ENCODE measurements at places on chromosomes 12 and 14. TPM values are rescaled to one million over a fixed set of nuclear protein-coding genes. Genes with fewer than 3 reads are reported as not detected.

DNA sequence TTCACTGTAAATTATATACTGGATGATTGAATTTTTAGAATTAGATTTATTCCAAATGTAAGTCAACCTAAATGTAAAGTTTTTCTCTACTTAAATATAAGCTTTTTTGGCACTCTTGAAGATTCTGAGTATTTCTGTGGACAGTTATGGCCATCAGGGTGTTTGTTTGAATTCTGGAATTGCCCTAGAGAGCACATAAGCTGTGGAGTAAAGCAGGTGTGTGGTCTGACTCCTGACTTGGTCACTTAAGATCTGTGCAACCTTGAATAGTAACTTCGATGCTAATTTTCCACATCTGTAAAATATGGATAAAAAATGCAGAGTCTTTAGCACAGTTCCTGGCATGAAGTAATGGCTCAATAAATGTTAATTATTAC is 64.4 kb downstream of the FUT8 start:
- H3K27ac ChIP-seq: no peak overlapping the region
- no peak for DNase-seq
- no peaks in the 10 kb centered on the region for H3K36me3 ChIP-seq
- no peaks in the 10 kb centered on the region for H3K27me3 ChIP-seq
- H3K4me3 ChIP-seq: no peak overlapping the region

DNA sequence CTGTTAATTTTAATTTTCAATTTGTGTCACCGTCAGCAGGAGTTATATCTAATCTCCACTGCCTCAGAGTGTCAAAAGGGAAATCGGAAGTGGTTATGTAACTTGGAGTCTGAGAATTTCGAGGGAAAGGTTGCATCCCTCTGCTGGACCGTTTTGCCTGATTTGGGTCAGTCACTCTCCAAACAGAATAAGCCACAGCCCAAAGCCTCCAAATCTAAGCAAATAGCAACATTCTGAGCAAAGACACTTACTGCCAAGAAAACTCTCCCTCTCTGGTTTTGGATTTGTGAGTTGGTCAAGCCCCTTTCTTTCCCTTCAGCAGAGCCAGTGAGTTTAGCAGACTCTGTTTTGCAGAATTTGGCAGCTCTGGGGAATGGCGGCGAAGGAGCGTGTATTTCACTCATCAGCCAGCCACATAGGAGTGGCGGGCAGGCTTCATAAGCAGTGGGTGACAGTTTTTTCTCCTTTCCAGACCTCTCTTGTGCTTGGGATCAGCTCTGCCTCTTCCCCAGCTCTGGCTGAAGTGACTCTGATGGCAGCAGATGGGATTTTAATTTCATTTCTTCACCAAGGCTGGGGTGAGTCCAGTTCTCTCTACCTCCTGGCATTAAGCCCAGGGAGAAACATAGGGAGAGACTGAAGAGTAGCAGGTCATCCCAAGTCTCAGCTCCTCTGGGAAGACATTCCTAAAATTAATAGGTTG is 218.7 kb upstream of the NOS1 start:
- no peak overlapping the region for H3K27ac ChIP-seq
- no peak for DNase-seq
- no peaks in the 10 kb centered on the region for H3K36me3 ChIP-seq

GRCh38 chr12:72313806-72314205 is 41.6 kb downstream of the TRHDE start:
- H3K27ac ChIP-seq: no peak overlapping the region
- no peaks in the 10 kb centered on the region for H3K4me1 ChIP-seq
- no peaks in the 10 kb centered on the region for H3K27me3 ChIP-seq
- H3K36me3 ChIP-seq: no peaks in the 10 kb centered on the region
- no peak for DNase-seq

GRCh38 chr12:83106873-83107272 is 420.2 kb downstream of the TMTC2 start:
- H3K27ac ChIP-seq: no peak overlapping the region
- no peak overlapping the region for H3K4me3 ChIP-seq
- H3K27me3 ChIP-seq: no peaks in the 10 kb centered on the region
- no peaks in the 10 kb centered on the region for H3K4me1 ChIP-seq
- no peak for DNase-seq

- no peaks in the 10 kb centered on the region for H3K36me3 ChIP-seq
- H3K4me1 ChIP-seq: peaks cover 21% of the 10 kb centered on the region
- no peak overlapping the region for H3K4me3 ChIP-seq
- no peak for DNase-seq
- no peaks in the 10 kb centered on the region for H3K27me3 ChIP-seq
- H3K27ac ChIP-seq: no peak overlapping the region
Observed at GRCh38 chr12:93376436-93377251, 1.1 kb upstream of the NUDT4 start.

DNA sequence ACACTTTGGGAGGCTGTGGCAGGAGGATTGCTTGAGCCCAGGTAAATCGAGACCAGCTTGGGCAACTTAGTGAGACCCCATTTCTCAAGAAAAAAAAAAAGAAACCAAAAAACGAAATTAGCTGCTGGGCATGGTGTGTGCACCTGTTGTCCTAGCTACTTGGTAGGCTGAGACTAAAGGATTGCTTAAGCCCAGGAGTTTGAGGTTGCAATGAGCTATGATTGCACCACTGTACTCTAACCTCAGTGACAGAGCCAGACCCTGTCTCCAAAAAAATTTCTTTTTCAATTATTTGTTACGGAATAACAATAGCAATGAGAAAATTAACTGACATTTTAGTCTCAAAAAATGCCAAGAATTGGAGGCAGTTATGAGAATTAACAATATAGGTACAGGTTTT is 128.0 kb downstream of the CCDC91 start:
- DNase-seq: no peak
- no peak overlapping the region for H3K4me3 ChIP-seq
- H3K27ac ChIP-seq: no peak overlapping the region
- H3K36me3 ChIP-seq: no peaks in the 10 kb centered on the region

DNA sequence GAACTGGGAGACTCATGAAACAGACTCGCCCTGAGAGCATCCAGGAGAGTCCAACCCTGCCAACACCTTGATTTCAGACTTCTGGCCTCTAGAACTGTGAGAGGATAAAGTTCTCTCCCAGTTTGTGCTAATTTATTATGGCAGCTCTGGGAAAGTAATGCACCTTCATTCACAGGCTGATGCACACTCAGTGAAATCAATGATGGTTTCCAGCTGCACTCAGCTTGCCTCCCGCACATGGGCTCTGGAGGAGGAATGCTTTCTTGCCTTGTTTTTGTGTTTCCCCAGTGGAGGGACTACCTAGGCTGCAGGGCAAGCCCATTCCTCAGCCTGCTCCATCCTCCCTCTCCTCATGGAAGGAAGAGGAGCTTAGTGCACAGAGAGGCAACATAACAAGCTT is 45.7 kb downstream of the TMEM132C start:
- no peaks in the 10 kb centered on the region for H3K4me1 ChIP-seq
- no peak overlapping the region for H3K27ac ChIP-seq
- H3K27me3 ChIP-seq: no peaks in the 10 kb centered on the region
- no peaks in the 10 kb centered on the region for H3K36me3 ChIP-seq
- DNase-seq: no peak

Gene SPX
- 10.7 TPM for total RNA-seq

Gene SART3
- total RNA-seq: 45.2 TPM

Gene SIX1
- 13.4 TPM for total RNA-seq

Gene DPY19L2
- total RNA-seq: 2.5 TPM

Gene MYF5
- not detected for total RNA-seq

Gene PKP2
- total RNA-seq: 6.0 TPM

Gene SLCO1B1
- not detected for total RNA-seq
